ENCODE measurements at places on chromosomes 6 and 20.

GRCh38 chr20:55632592-55632991, 372.7 kb downstream of the CBLN4 start:
- DNase-seq: no peak

DNA sequence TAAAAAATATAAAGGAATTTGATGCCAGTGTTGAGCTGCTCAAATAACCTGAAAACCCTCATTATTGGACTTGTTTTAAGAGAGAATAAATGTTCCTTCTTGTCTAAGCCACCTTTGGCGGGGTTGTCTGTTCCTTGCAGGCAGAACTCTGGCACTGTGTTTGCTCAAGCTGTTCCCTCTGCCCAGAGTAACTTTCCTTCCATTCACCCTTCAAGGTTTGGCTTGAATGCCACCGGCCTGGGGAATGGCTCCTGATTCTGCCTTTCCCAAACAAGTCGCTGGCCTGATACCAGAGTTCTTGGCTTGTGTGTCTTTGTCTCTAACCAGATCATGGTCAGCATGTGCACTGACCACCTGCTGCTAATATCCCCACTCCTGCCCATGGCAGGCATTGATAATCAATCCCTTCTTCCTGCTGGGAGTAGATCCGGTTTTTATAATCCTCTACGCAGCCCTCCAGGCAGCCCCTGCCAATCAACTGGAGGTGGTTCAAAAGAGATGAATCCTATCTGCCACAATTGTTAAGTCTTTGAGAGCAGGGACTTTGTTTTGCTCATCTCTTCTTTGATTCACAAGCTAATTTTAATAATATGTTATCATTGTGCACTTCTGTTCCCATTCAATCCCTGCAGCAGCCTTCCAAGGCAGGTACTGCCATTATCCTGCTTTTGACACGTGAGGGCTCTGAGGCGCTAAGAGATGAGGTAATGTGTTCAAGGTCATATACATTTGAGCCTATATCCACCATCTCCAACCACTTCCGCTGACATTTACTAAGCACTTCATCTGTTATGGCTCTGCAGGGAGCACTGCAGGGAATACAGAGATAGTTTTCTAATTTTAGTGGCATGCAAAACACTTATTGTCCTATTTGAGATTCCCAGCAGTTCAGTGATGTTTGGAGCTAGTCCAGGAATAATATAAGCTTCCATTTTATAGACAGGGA, 3.1 kb upstream of the CCM2L start:
- DNase-seq: no peak

- no peak for DNase-seq
Measured at GRCh38 chr6:111537528-111537920, 54.5 kb upstream of the REV3L start.

- no peak for DNase-seq
Measured at GRCh38 chr6:30778001-30778635, 33.8 kb upstream of the IER3 start.

- no peak for DNase-seq
Measured at GRCh38 chr20:50037123-50037522, 54.3 kb downstream of the SNAI1 start.

- DNase-seq: no peak
Measured at GRCh38 chr20:62631336-62632308, 10.7 kb upstream of the SLCO4A1 start.

DNA sequence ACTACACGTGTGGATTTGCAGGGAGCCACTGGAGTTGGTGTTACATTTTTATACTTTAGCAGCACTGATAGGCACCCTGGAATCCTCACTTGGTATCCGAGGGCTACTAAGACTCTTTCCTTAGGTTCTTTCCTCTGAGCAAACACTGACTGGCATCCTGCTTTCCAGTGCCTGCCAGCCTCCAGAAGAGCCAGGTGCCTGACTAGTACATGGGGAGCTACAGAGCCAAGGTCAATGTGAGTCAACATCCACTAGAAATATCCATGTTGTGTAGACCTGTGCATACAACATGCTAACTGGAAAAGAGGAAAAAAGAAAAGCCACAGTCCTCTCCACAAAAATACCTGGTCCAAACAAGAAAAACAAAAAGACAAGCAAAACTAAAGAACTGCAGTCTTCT, 5.9 kb downstream of the TUBB1 start:
- no peak for DNase-seq

- no peak for DNase-seq
Measured at GRCh38 chr6:6795393-6795792, 206.9 kb downstream of the LY86 start.

GRCh38 chr6:86148586-86148985, 505.9 kb upstream of the SYNCRIP start:
- no peak for DNase-seq

DNA sequence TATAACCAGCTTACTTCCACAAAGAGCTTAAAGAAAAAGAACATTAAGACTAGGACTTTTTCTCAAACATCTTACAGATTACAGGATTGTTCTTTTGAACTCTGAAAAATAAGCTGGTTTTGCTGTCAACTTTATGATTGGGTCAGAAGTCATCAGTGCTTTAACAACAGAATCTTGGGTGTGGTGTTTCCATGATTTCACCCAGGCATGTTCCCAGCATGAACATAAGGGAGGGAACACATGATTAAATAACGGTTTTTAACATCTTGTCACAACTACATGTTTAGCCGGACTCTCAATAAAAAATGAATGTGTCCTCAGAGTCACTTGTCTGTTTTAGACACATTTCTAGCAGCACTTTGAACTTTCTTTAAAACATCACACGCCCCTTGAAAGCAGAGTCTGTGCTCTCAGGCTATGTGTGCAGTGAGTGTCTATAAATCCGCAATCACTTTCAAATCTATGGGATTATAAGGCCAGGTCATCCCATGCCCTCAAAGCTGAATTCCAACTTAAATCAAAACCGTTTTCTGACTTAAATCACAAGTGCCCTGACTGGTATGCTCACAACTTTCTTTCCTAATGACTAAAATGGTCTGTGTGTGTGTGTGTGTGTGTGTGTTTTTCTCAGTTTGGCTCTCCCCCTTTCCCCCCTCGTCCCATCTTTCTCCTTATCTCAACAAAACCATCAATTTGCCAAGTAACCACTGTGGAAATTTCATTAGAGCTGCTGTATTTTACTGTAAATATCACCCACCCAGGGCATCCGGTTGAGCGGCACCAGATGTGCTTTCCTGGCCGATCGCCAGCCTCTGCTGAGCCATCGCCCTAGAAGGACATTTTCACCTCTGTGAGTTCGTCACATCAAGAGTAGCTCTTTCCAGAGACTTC, 216.8 kb upstream of the DTNBP1 start:
- peak; percentile 6 for DNase-seq

- DNase-seq: no peak
Measured at GRCh38 chr20:59422872-59423544, 122.6 kb downstream of the EDN3 start.

GRCh38 chr6:121491576-121491975, 56.1 kb downstream of the GJA1 start:
- no peak for DNase-seq

DNA sequence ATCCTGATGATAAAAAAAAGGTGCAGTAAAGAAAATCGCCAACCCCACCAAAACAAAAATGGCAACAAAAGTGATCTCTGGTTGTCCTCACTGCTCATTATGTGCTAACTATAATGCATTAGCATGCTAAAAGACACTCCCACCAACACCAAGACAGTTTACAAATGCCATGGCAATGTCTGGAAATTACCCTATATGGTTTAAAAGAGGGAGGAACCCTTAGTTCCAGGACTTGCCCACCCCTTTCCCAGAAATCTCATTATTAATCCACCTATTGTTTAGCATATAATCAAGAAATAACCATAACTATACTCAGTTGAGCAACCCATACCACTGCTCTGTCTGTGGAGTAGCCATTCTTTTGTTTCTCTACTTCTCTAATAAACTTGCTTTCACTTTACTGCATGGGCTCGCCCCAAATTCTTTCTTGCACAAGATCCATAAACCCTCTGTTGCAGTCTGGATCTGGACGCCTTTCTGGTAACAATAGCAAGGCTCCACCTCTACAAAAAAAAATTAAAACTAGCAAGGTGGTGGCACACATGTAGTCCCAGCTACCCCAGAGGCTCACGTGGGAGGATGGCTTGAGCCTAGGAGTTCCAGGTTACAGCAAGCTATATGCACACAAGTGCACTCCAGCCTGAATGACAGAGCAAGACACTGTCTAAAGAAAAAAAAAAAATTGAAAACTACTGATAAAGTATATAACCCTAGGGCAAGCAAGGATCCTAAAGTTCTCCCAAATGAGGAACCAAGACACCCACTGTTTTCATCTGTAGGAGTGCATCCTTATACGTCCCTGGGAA, 278.8 kb upstream of the JARID2 start:
- DNase-seq: no peak

DNA sequence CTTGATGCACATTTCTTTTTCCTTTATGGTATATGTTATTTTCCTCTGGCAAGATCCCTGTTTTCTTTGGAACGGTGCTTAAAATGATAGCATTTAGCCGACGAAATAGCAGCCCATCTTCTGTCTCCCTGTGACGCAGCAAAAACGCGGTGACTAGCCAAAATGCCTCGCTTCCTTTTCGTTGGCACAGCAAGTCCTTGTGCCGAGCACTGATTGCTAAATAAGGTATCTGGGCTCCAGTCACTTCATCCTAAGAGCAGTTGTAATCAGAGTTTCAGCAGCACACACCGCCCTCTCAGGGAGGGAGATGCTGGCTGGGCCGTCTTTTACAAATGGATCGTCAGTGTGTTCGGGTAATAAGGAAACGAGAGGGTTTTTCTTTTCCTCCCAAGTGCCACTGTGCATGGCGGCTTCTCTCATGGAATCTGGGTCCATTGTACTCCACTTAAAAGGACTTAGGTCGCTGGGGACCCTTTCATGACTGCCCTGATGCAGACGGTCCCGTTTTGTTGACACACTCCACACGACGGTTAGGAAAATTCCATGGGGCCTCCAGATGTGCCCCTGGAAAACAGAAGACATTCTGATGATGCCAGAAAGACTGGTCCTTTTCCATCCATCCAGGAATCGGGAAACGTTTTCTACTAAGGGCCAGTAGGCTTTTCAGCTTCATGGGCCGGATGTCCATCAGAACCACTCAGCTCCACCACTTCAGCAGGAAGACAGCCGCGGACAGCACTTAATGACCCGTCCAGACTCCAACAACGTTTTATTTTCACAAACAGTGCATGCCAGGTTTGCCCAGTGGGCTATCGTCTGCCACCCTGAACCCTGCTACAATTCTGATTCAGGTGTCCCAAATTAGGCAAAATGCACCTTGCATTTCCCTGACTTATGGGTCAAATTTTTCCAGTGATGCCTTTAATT, 185.5 kb downstream of the CDH4 start:
- DNase-seq: no peak

DNA sequence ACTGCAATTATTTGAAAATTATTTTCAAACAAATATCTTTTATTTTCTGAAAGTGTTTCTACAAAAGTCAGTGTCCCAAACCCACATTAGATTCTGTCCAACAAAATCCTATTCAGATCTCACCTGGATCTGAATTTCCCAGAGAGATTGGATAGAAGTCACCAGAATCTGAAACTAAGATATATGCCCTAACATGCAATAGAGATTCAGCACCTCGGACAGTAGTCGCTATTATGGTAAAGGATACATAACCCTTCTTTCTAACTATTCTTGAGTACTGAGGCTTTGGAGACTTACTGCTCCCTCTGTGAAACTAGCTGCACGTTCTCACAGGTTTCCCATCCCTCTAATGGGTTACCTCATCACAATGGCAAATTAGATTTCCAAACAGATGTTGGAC, 151.4 kb downstream of the ID4 start:
- no peak for DNase-seq

- DNase-seq: no peak
Measured at GRCh38 chr6:21046276-21046675, 512.0 kb downstream of the CDKAL1 start.

DNA sequence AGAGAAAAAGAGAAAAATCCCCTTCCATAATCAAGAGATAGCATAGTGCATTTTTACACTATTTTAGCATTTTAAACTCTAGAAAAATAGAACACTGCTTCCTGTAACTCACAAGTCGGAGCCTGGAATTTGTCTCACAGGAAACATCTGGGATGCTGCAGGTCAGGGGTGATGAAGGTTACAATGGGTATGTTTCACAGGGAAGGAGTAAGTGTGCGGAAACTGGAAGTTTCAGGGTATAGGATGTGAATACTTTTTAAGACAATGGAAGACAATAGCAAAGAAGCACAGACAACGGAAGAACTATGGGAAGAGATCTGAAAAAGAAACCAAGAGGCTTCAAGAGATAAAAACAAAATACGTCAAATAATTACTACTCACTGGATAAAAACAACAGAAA, 361.0 kb upstream of the MARCKS start:
- no peak for DNase-seq

DNA sequence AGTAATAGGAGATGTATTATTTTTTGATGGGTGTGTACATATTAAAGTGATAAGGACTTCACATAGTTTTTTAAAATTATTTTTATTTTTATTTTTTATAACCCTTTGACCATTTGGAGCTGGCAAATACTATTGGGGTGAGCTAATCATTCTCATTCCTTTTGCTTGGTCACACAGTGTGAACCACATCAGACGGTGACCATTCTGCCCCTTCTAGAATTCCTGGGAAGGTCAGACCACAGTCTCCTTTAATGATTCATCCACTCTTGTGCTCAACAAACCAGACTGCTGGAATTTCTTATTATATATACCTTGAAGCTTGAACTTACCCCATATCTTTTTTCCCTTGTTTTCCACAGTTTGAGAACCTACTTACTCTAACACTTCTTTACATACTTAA, 23.9 kb upstream of the PRL start:
- no peak for DNase-seq

DNA sequence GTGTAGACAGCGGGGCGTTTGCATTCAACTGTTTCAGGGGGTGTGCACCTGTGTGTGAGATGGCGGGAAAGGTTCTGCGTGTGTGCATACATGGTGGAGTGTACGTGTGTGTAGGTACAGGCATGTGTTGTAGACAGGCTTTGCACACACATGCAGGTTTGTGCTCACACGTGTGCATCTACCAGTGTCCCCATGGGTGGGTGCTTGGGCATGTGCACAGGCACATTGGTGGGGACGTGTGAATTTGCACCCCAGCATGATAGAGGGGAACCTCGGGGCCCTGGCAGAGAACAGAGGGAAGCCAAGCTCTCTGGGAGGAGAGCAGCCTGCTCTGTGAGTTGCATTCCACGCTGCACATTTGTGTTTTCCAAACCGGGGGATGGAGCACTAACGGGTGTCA, 250.2 kb downstream of the PREX1 start:
- DNase-seq: no peak

- no peak for DNase-seq
Measured at GRCh38 chr6:1438471-1438881, 49.1 kb downstream of the FOXF2 start.

- no peak for DNase-seq
Measured at GRCh38 chr6:130167655-130168054, 55.1 kb downstream of the SAMD3 start.

- DNase-seq: no peak
Measured at GRCh38 chr20:13684566-13685222, 46.0 kb upstream of the TASP1 start.

DNA sequence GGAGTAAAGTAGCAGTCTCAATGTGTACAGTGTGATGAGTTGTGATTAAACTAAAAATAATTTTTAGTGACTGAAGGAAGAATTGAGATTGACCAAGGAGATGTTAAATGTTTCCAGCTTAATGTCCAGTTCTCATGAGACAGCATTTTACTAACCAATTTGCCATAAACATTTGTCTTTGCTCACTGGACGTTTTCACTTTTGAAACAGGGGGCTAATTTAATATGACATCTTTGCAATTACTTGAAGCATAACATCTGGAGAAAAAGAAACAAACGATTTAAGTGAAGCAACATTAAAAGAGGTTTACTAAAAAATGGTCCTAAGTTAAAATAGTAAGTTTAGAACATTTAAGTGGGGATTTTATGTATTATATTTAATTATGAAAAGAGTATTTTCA, 443.8 kb downstream of the BCKDHB start:
- DNase-seq: no peak

- DNase-seq: no peak
Measured at GRCh38 chr6:31170987-31171671, 647 bp upstream of the POU5F1 start.
